ENCODE measurements at places on chromosomes 12 and 14. TPM values are rescaled to one million over a fixed set of nuclear protein-coding genes. Genes with fewer than 3 reads are reported as not detected.

The ABHD12B gene
- total RNA-seq = not detected

The PGAM5 gene
- 57.0 TPM for total RNA-seq

The KCNA5 gene
- not detected for total RNA-seq

The CABP1 gene
- 1.1 TPM for total RNA-seq

The BEST3 gene
- total RNA-seq = 0.12 TPM

All from uterine smooth muscle cell (primary cell).